ENCODE measurements at places on chromosomes 2 and 18. TPM values are rescaled to one million over a fixed set of nuclear protein-coding genes. Genes with fewer than 3 reads are reported as not detected.

DNA sequence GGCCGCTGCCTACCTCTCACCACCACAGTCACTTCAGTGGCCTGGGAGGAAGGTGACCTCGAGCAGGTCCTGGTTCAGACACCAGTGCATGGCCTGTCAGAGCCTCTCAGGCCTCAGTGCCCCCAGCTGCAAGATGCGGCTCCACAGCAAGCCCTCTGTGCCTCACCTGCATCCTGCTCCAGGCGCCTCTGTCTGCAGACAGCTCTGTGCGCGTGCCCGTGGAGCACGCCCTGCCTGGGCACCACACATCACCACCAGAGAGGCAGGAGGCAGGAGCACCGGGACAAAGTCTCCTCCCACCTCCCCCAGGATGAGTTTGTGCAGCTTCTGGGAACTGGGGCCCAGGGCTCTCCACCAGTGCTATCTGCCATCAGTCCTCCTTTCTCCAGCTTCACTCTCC lies 98.7 kb downstream of the TFCP2L1 start:
- no peaks in the 10 kb centered on the region for H3K4me1 ChIP-seq
- DNase-seq: no peak
- H3K4me3 ChIP-seq: no peak overlapping the region

The HOXD11 gene
- 31.6 TPM for total RNA-seq

The TOGARAM2 gene
- not detected for total RNA-seq

- no peak for DNase-seq
- no peaks in the 10 kb centered on the region for H3K4me1 ChIP-seq
- no peak overlapping the region for H3K27ac ChIP-seq
- no peaks in the 10 kb centered on the region for H3K36me3 ChIP-seq
- peaks cover 59% of the 10 kb centered on the region for H3K27me3 ChIP-seq
Measured at GRCh38 chr2:218997731-218998130, 4.5 kb upstream of the CRYBA2 start.

The ANKRD30B gene
- not detected for total RNA-seq

- H3K36me3 ChIP-seq: no peaks in the 10 kb centered on the region
- H3K4me3 ChIP-seq: peak overlapping the region; percentile 25
- H3K4me1 ChIP-seq: peaks cover 37% of the 10 kb centered on the region
- H3K27me3 ChIP-seq: no peaks in the 10 kb centered on the region
Measured at GRCh38 chr2:191894681-191895147, 47.8 kb upstream of the CAVIN2 start.

- H3K27ac ChIP-seq: no peak overlapping the region
- H3K4me1 ChIP-seq: no peaks in the 10 kb centered on the region
- H3K27me3 ChIP-seq: no peaks in the 10 kb centered on the region
- peak; percentile 14 for DNase-seq
- no peak overlapping the region for H3K4me3 ChIP-seq
Measured at GRCh38 chr2:227576110-227576509, 22.6 kb upstream of the SCYGR2 start.

The SLC35F6 gene
- total RNA-seq: 45.4 TPM

- H3K4me3 ChIP-seq: no peak overlapping the region
- H3K27ac ChIP-seq: no peak overlapping the region
- peaks cover 20% of the 10 kb centered on the region for H3K4me1 ChIP-seq
- H3K36me3 ChIP-seq: peaks cover 43% of the 10 kb centered on the region
- no peak for DNase-seq
Measured at GRCh38 chr2:201136889-201137321, 20.9 kb downstream of the CFLAR start.

DNA sequence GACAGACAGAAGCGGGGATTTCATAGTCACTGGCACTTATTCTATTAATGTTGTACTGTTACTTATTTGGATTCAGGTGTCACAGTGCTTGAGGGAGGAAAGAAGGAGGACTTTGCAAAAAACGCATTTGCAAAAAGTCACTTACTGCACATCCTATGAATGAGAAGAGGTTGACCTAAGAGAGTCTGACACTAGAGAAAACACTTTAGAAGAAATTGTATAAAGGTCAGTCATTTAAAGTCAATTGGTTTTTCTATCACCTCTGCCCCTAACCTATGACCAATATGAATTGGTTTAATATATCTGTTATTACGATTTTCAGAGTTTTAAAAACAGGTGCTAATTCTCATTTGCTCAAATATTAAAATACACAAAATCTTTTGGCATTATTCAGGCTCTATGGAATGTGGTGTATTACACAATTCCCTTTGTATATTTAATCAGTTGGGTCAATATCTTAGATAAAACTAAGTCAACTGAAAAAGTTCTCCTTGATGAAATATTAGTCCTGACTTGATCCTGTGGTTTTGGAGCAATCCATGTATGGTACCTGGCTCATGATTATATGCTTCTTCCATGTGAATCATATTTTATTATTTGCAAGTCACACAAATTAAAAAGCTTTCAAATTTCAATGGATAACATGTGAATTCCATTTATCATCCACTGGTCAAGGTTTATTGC lies 157.4 kb downstream of the CDH2 start:
- no peak overlapping the region for H3K27ac ChIP-seq
- H3K4me1 ChIP-seq: peaks cover 27% of the 10 kb centered on the region
- H3K4me3 ChIP-seq: no peak overlapping the region
- no peaks in the 10 kb centered on the region for H3K36me3 ChIP-seq
- H3K27me3 ChIP-seq: no peaks in the 10 kb centered on the region
- DNase-seq: no peak

DNA sequence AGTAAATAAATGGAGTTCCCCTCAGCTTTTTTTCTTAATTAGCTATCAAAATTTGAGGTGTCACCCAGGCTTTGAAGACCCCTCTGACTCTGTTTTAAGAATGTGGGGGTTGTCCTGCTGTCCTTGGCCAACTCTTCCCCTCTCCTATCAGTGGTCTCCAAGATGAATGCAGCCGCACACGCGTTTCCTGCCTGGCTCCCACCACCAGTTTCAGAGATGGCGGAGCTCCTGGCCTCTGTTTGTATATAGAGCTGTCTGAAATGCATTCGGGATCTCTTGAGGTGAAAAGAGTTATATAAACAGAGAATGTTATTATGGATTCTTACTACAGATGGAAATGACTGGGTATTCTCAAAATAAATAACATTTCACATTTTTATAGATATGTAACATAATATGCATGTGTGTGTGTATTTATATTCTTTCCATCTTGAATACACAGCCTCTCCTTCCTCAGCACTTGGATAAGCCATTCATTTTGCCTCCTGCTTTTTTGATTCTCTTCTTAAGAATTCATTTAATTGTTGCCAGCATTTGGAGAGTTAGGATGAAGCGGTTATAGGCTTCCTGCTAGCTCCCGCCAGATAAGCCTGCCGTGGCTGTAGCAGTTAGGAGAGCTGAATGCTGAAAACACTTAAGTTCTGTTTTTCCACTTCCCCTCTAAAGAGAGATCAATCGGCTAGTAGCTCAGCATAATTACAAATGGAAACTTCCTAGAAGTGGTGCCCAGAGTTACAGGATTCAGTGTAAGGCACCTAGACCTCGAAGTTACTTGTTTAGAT lies 659.3 kb upstream of the FANCL start:
- peaks cover 42% of the 10 kb centered on the region for H3K4me1 ChIP-seq
- H3K27me3 ChIP-seq: no peaks in the 10 kb centered on the region
- DNase-seq: no peak
- no peak overlapping the region for H3K4me3 ChIP-seq
- no peaks in the 10 kb centered on the region for H3K36me3 ChIP-seq

The TM4SF20 gene
- 14.2 TPM for total RNA-seq

- no peak overlapping the region for H3K4me3 ChIP-seq
- no peak for DNase-seq
- H3K36me3 ChIP-seq: no peaks in the 10 kb centered on the region
Measured at GRCh38 chr18:37396971-37397720, 168.5 kb downstream of the CELF4 start.

The G6PC2 gene
- not detected for total RNA-seq

DNA sequence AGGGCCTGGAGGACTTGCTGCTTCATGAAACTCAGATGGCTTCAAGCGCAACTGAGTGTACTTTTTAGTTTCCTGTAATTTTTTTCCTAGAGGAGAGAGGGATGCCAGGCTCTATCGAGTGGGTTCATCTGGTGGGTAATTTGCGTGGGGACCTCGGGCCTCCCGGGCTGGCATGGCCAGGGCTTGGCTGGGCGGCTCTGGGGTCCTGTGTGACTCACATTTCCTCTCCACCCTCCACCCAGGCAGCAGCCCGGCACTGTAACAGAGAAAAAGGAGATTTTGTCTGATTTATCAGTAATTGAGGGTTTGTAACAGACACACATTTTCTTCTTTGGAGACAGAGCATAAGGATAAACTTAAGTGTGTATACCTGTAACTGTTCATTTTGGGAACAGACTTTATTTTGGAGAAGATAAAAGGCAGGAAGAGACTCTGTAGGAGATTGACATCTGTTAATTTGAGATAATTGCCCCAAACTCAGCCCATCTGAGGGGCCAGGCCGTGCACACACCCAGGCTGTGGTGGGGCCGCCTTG lies 64.3 kb downstream of the NFATC1 start:
- no peaks in the 10 kb centered on the region for H3K27me3 ChIP-seq
- no peaks in the 10 kb centered on the region for H3K36me3 ChIP-seq
- no peak for DNase-seq
- H3K27ac ChIP-seq: no peak overlapping the region
- peaks cover 6% of the 10 kb centered on the region for H3K4me1 ChIP-seq

DNA sequence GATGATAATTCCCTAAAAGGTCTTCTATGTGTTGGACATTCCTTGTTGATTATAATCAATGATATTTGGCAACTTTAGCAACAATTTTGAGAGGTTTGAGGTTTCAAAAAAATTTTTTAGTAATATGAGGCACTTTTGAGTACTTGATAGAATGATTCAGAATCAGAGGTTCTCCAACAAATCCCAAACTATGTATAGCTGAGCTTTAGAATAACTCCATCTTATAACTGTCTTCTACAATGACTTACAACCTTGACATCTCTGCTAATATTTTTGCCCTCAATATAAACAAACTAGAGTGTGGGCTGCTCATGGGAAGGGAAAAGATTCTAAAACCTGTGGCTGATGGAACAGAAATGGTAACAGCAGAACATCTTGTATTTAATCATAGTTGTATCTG lies 21.5 kb upstream of the SERPINB7 start:
- H3K4me1 ChIP-seq: peaks cover 5% of the 10 kb centered on the region
- H3K27ac ChIP-seq: no peak overlapping the region
- H3K27me3 ChIP-seq: no peaks in the 10 kb centered on the region
- H3K36me3 ChIP-seq: no peaks in the 10 kb centered on the region

The UGT1A1 gene
- total RNA-seq: not detected

- H3K27ac ChIP-seq: no peak overlapping the region
- no peaks in the 10 kb centered on the region for H3K27me3 ChIP-seq
- peak; percentile 50 for DNase-seq
- 0 out of 2 replicates have a peak, but pooled peaks cover 6% of the 10 kb centered on the region for H3K36me3 ChIP-seq
Measured at GRCh38 chr2:238019962-238020361, 40.8 kb upstream of the SCLY start.

DNA sequence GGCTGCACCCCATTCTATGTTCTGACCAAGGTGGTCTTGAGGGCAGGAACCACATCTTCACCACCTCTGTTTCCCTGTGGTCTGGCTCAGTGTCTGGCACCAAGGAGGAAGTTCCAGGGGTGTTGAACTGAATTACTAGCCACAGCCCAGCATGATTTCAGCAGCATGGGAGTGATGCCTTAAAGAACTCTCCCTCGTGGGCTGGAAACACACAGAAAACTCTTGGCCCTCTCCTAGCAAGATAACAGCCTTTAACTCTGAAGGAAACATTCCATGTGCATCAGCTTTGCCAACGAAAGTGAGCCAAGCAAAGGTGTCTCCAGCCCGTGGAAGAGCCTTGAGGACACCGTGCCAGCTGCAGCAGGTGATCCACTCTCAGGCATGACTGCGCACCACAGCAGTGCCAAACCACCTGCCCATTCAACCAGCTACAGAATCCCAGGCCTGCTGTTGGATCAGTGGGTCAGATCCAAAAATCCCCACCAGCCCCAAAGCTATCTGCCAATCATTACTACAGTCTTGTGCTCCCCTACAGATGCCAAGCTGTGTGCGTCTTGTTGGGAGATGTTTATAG lies 124.8 kb downstream of the TTC32 start:
- H3K27ac ChIP-seq: no peak overlapping the region
- peaks cover 12% of the 10 kb centered on the region for H3K4me1 ChIP-seq
- no peaks in the 10 kb centered on the region for H3K36me3 ChIP-seq

DNA sequence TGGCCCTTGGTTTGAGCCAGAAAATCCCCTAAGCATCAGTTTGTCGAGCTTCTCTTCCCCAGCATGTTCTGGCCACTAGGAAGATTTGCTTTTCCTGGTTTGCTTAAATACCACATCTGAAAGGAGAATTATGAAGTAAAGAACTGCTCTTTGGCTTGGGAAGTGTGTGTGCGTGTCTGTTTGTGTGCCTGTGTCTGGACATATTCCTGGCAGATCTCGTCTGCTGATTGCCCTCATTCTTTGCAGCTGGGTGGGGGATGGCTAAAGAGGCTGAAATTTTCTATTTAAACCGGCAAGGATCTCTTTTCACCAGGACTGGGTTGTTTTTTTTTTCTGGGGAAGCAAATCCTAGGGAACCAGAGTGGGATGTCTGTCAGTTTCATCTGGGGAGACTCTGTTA lies 57.3 kb upstream of the MBOAT2 start:
- no peaks in the 10 kb centered on the region for H3K36me3 ChIP-seq
- no peaks in the 10 kb centered on the region for H3K4me1 ChIP-seq
- H3K27ac ChIP-seq: no peak overlapping the region
- no peaks in the 10 kb centered on the region for H3K27me3 ChIP-seq

- no peak overlapping the region for H3K4me3 ChIP-seq
- H3K36me3 ChIP-seq: no peaks in the 10 kb centered on the region
- H3K4me1 ChIP-seq: no peaks in the 10 kb centered on the region
- H3K27ac ChIP-seq: no peak overlapping the region
- no peak for DNase-seq
Measured at GRCh38 chr2:143251681-143252080, 122.5 kb downstream of the ARHGAP15 start.

- H3K27ac ChIP-seq: no peak overlapping the region
- H3K4me1 ChIP-seq: no peaks in the 10 kb centered on the region
- H3K4me3 ChIP-seq: no peak overlapping the region
- H3K36me3 ChIP-seq: no peaks in the 10 kb centered on the region
- H3K27me3 ChIP-seq: peaks cover 10% of the 10 kb centered on the region
Measured at GRCh38 chr2:58740426-58740825, 499.3 kb upstream of the FANCL start.

GRCh38 chr18:62334120-62334519 lies 9.0 kb downstream of the TNFRSF11A start:
- H3K4me3 ChIP-seq: no peak overlapping the region
- peak; percentile 79 for DNase-seq
- H3K27ac ChIP-seq: no peak overlapping the region
- no peaks in the 10 kb centered on the region for H3K27me3 ChIP-seq

The CD8B2 gene
- not detected for total RNA-seq

DNA sequence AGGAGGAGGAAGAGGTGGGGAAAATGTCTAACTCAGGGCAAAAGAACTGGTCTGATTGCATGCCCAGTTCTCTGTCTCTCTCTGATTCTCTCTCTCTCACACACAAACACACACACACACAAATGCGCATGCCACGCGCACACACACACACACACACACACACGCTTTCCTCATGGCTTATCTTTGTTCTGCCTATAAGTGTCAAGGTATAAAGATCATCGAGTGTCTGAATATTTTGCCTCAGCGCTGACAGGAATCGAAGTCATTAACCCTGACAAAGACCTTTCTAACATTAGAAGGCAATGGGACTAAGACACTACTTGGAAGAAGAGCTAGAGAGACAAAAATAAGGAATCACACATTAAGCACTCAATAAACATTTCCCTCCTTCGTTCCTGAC lies 497.1 kb upstream of the KLHL29 start:
- DNase-seq: no peak
- no peaks in the 10 kb centered on the region for H3K27me3 ChIP-seq
- no peaks in the 10 kb centered on the region for H3K4me1 ChIP-seq
- no peak overlapping the region for H3K27ac ChIP-seq

- H3K4me1 ChIP-seq: no peaks in the 10 kb centered on the region
- H3K27ac ChIP-seq: no peak overlapping the region
- no peaks in the 10 kb centered on the region for H3K27me3 ChIP-seq
- no peaks in the 10 kb centered on the region for H3K36me3 ChIP-seq
Measured at GRCh38 chr2:100845141-100845991, 25.4 kb downstream of the NPAS2 start.
